ENCODE measurements at places on chromosomes 2 and 18.
A peak's percentile ranks its signal among the peaks of the same experiment; 100 is the strongest.

DNA sequence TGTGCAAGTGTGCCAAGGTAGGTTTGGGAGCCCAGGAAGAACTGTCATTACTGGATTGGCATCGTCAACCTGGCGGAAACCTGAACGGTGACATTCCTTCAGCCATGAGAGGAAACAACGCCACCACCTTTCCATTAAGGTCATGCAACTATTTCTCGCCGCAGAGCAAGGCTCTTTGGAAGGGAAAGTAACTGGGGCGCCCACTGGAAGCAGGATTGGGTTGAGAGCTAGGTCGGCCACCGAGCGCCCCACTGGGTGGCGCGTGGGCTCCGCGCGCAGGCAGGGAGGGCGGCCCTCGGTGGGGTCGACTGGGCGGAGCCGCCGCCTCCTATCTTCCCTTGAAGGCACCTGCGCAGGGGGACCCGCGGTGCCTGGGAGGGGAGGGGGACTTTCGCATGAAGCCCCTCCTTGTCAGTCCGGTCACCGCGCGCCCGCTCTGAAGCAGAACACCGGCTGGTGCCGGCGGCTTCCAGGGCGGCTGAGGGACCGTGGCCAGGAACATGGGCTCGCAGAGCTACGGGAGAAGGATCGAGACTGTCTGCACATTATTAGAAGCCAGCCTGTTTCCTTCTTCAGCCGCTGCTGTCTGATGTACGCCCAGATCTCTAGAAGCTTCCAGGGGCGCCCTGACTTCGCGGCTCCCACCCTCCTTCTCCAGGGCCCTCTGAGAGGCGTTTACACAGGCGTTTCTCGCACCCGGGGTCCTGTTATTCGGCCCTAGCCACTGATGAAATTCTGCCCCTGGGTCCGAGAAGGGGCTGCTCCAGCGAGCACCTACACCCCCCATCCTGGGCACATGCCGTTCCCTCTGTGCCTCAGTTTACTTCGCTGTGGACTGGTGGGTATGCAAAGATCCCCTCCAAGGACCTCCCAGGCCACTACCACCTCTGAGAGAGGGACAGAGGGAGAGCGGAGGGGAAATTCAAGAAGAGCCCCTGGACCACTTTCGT lies 27.3 kb upstream of the MAL start:
- no peak for DNase-seq

GRCh38 chr2:187264612-187265011 lies 183.4 kb downstream of the CALCRL start:
- no peak for DNase-seq

- DNase-seq = peak; percentile 60
Measured at GRCh38 chr18:32049393-32050171, 31.0 kb downstream of the RNF125 start.

DNA sequence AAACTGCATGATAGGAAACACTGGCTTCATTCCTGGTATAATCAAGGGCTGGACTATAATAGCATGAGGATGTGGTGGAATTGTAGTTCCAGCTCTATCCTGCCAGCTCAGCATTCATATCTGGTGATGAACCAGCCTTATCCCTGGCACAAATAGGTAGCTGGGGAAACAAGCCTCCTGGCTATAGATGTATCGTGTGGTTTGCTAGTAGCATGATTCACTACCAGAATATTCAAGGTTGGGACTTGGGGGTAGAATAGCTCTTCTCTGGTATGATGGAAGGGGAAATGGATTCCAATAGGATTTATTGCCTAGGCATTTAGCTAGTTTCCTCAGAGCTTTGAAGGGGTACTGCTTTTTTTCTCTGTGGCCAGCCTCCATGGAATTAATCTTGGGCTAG lies 532.8 kb downstream of the FBXO15 start:
- no peak for DNase-seq

DNA sequence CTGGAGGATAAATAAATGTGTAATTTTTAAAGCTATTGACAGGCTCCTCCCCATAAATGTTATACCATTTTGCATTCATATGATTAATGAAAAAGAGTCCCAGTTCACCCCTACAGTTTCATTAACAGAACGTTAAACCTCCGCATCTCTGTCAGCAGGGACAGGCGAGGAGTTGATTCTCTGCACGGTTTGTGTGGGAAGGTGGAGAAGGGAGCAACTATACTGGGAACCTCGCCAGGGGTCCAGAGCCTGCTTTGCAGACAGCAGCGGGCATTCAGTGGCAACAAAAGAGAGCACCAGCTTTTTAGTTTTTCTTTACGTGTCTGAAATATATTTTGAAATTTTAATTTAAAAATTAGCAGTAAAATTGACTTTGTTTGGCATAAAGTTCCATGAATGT lies 101.4 kb downstream of the FARSB start:
- DNase-seq = no peak

Measured in CD4-positive, alpha-beta T cell treated with Interferon gamma for 1 hour (primary cell).